Esophagus squamous epithelium (tissue), 5 donors: ENCODE measurements at places on chromosomes 2 and 18.

DNA sequence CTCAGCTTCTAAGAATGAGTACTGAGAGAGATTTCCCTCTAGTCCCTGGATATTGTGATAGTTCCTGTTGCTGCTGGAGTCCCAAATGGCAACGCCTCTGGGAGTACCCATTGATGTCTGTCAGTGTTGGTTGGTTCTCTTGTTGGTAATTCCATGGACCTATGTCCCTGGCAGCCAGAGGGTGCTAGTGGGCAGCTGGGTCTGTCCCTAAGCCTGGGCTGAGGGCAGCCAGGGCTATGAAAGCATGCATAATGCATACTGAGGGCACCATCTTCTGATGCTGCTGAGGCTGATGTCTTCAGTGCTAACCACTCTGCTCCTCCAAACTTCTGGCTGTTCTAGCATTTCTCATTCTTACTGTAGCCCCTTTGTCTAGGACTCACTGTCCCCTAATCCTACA, 35.9 kb downstream of the NABP1 start:
- no peak for DNase-seq

- no peak for DNase-seq
Measured at GRCh38 chr18:7596147-7596546, 29.0 kb downstream of the PTPRM start.

DNA sequence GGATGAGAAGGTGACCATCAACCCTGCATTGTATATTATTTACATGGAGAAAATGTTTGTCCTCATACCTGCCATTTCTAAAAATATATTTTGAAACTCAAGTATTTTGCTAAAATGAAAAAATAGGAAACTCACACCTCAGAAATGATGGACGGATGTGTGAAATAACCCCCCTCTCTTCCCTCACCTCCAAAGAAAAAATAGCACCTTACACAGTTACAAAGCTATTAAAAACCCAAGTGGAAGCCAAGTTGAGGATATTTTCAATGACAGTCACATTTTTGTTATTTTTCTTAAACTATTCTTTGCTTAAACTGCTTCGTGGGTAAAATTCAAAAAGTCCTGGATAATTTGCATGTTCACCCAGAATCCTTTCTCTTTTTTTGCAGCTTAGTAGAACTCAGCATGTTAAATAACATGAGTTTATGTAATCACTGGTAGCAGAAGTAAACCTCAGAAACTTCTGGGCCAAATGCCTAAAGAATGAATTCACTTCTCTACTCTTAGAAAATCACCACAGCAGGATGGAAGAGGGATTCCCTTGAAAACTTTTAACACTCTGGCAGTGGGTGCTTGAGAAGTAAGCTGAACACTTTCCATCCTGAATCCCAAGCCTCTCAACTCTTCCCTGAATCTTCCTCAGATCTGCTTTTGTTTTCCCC, 768 bp downstream of the DSC1 start:
- DNase-seq, result no peak

DNA sequence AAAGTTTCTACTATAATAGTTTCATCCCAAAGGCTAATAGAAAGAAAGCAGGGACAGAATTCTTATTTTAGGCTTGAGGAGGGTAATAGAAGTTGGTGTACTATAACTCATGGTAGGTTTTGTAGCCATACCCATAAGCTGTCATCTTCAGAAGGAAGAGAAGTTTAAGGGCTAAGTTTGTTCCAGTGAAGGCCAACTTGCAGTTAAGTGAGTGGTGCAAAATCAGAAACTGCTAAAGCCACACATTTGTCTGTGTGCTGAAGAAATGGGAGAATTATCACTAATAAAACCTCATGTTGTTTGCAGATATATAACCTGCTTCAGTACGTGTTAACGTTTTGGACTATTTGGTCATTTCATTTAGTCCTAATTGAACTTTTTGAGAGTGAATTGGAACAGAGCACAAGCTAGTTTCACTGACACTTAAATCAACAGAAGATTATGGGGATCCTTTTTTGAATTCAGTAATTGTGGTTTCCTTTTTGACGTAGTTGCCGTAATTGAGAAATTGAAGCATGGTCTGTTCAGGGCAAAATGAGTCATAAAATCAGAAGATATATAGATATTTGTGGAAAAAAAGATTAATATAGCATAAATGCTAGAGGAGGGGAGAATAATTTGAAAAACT, 69.1 kb downstream of the PHLPP1 start:
- no peak for DNase-seq

DNA sequence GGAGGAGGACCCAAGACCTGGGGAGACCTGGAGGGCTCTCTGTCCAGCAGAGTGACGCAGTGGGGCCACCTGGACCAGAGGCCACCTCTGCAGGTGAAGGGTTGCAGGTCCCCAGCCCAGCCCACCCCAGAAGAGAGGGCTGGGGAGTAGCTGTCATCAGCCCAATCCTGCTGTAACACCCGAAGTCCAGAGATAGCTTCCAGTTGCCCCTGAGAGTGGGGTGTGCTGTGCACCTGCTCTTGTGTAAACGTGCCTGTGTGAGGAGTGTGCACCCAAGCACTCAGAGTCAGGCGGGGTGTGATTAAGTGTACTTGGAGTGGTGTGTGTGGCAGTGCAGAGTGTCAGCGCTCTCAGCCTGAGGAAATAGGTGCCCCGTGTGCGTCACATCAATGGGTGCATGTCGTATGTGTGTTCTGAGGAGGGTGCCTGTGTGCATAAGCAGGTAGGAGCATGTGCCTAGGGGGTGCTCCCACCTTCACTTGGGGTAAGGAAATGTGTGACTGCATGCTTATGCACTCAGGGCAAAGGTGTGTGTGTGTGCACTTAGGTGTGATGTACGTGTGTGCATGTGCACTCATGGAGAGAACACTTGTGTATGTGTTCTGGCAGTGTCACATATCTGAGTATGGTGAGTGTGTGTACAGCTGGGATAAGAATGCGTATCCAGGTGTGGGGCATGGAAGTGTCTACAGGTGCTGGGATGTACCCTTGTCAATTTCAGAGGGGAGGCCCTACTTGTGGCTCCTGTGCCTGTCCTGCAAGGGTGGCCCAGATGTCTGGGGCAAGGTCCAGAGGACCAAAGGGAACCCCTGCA, 672 bp downstream of the ATP6V1B1 start:
- no peak for DNase-seq

- DNase-seq, result no peak
Measured at GRCh38 chr18:50830544-50830943, 10.7 kb upstream of the MRO start.

- DNase-seq, result no peak
Measured at GRCh38 chr2:165173215-165173614, 30.6 kb downstream of the SCN3A start.

GRCh38 chr2:240685771-240686371, 3.2 kb upstream of the AQP12B start:
- DNase-seq, result no peak

DNA sequence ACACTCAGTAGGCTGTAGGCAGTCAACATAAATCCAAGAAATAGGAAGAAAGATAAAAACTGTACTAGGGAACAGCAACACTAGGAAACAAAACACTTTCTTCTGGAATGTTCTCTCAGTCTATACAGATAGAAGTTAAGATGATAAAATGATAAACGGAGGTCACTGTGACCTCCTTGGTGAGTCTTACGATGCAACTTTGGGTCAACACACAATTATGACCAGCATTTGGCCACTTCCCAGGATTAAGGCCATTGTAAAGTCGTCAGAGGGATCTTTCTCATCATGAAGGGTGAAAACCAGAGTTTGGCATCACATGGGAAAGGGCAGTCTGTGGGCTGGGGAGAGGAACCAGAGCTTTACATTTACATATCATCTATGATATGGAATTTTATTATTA, 33.4 kb downstream of the LAMA3 start:
- DNase-seq, result no peak

- DNase-seq, result no peak
Measured at GRCh38 chr2:64017811-64018700, 1.2 kb downstream of the VPS54 start.

DNA sequence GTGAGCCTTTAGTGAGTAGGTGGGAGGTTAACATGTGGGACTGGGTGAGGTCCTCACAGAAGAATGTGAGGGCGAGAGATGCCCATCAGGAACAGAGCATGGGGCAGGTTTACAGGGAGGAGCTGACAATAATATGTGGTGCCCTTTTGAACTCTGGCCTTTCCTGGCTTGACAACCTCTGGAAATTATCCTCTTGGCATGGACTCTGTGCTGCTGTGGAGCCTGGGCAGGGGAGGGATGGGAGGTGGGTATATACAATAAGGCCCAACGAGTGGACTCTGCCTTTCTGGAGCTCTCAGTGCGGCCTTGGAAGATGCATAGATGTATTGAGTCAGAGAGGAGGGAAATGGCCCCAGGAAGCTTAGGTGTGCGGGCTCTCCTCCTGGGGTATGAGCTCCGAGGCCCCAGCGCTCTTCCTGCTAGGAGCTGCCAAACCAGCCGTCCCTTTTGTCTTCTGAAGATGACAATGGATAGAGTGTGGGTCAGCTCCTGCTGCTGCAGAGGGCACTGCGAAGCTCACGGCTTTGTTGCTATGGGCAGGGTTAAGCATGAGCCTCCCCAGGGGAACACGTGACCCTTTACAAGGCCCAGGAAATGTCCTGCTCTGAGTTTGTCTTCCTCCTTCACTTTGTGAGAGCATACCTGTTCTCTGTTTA, 8.7 kb upstream of the PSD4 start:
- DNase-seq, result no peak

GRCh38 chr18:61993831-61994230, 101.0 kb upstream of the RNF152 start:
- no peak for DNase-seq

GRCh38 chr18:55840601-55841170, 252.7 kb upstream of the TCF4 start:
- DNase-seq, result no peak

- DNase-seq, result no peak
Measured at GRCh38 chr2:179951680-179952079, 55.4 kb downstream of the CWC22 start.

DNA sequence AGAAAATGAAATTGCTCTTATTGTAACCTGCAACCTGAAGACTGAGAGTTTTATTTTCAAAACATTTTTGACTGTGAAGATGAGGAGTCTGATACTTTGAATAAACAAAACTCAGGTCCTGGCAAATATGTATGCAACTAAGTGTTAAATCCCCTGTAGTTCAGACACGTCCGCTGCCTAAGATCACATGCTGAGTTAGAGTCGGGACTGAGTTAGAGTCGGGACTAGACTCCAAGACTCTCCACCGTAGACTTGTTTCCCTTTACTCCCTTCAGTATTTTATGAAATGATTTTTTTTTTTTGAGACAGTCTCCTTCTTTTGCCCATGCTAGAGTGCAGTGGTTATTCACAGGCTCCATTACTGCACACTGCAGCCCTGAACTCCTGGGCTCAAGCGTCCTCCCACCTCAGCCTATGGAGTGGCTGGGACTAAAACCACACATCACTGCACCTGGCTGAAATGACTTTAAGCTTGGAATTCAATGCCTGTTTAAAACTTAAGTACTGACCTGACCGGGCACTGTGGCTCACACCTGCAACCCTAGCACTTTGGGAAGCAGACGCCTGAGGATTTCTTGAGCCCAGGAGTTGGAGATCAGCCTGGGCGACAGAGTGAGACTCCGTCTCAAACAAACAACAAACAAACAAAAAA, 28.0 kb upstream of the PMAIP1 start:
- DNase-seq, result no peak

GRCh38 chr18:74229005-74229404, 62.8 kb downstream of the CYB5A start:
- DNase-seq, result no peak

- DNase-seq, result no peak
Measured at GRCh38 chr18:55323051-55323994, 264.7 kb downstream of the TCF4 start.

DNA sequence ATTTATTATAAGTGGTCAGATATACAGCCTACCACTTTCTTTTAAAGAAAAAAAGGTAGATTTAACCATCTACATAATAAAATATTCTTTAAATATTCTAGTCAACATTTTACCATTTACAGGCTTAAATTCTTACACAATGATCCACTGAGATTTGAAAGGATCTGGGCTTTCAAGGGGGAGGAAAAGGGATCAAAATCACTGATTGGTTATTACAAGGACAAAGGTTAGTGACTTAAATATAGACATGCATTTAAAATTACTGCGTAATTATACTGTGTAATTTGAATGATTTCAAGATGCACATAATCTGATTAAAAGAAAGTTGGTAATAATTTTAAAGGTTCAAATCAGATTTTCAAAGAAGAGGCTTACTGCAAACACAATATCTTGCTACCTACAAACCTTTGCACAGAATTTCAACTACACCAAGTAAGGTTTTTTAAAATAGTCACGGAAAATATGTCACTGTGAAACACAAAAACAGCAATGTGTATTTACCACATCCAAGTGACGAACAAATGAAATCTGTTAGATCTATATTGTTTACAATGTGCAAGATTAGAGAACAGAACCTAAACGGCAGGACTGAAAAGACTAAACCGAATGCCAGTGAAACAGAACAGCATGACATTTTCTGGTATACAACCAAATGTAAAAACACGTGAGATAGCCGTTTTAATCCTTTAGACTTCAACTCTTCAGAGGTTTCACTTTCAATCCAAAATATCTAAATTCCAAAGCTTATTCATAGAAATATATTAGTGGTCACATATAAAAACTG, 40.8 kb downstream of the RTN4 start:
- DNase-seq, result no peak

DNA sequence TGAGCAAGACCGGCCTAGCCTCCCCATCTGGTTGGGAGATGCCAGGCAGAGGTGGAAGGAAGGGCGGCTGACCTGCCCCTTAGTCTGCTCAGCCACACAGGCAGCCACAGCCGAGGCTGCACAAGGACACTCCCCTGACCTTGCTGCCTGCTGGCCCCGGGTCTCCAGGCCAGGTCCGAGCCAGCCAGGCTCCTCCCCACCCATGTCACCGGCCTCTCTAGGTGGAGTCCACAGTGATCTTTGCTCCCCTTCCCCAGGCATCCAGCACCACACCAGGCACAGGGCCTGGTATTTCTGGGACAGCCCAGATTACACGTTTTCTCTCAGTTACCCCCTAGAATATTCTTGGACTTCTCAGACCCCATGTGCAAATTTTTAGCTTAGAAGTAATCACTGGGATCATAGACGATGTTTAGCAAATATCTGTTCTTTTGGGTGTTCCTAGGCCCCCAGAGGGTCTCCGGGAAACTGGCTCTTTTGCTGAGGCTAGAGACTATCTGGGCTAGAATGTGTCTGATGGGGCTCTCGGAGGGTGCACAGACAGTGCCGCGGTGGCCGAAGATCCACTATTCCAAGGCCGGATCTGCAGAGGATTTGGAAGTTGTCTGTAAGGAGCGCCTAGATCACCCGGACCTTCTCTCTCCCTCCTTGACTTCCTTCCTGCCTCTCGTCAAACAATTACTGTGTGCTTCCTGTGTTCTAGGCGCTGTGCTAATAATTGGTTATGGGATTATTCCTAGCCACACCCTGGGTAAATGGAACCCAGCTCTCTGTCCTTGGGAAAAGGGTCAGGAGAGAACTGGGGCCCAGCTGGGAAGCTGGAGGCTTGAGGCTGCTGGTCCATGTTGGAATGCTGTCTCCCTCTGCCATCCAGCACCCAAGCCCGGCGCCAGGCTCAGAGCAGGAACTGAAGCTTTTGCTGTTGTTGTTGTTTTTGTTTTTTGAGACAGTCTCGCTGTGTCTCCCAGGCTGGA, 46.9 kb downstream of the ODC1 start:
- DNase-seq, result no peak
